NCI-H1092 (cell line): ENCODE measurements at places on chromosomes 7 and 10.

DNA sequence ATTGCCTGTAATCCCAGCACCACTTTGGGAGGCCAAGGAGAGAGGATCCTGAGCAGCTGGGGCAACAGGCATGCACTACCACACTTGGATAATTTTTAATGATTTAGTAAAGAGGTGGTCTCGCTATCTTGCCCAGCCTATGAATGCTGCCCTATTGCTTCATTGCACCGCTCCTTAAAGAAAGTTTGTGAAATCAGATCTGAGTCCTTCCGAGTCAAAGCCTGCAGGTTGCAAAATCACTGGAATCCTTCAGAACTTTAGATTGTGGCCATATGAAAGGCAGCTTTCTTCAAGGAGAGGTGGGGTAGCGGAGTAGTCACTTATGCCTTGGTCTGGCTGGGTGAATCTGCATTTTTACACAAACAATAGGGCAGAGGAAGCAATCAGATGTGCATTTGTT lies 166.3 kb downstream of the ARHGAP12 start:
- DNase-seq = no peak

DNA sequence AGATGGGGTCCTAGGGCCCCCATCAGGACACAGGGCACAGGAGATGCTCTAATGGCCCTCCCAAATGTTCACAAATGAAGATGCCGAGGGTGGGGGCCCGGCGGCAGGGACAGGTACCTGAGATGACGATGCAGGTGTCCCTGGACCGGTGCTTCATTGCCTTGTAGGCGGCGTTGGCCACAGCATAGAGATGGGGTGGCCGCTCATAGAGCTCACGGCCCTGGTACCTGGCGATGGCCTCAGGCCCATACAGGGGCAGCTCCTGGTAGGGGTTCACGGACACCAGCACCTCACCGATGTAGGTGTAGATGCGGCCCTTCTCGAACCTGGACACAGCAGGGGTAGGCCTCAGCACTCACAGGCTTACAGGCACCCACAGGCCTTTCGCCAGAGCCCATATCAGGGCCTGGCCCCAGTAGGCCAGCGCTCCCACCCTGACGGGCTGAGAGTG lies 2.0 kb downstream of the MYO1G start:
- DNase-seq = no peak

GRCh38 chr7:128810473-128810872 lies 18.7 kb downstream of the CCDC136 start:
- DNase-seq = no peak

DNA sequence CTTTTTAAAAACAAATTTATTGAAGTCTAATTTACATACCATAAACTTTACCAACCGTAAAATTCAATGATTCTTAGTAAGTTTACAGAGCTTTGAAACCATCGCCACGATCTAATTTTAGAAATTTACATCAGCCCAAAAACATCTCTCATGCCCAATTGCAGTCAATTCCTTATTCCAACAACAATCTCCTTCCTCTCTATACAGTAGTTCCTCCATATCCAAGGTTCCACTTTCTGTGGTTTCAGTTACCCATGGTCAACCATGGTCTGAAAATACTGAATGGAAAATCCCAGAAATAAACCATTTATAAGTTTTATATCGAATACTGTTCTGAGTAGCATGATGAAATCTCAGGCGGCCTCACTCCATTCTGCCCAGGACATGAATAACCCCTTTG lies 183.4 kb upstream of the ADCY1 start:
- no peak for DNase-seq

GRCh38 chr7:80950550-80950967 lies 31.7 kb upstream of the SEMA3C start:
- DNase-seq = no peak

DNA sequence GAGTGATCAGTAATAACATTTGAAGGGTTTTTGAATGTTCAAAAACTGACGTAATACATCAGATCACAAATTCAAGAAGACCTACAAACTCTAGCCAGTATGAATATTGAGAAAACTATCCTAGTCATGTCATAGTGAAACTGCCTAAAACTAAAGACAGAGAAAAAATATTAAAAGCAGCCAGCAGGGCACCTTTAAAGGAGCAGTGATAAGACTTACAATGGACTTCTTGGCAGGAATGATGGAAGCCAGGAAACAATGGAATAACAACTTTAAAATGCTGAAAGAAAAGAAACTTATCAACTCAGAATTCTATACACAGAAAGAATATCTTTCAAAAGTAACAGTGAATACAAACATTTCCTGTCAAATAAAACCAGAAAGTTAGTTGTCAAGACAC lies 78.3 kb upstream of the CTBP2 start:
- no peak for DNase-seq

- DNase-seq = no peak
Observed at GRCh38 chr10:116353817-116354216, 29.6 kb downstream of the CCDC172 start.

- no peak for DNase-seq
Observed at GRCh38 chr7:7703427-7703826, 15.0 kb downstream of the RPA3 start.

DNA sequence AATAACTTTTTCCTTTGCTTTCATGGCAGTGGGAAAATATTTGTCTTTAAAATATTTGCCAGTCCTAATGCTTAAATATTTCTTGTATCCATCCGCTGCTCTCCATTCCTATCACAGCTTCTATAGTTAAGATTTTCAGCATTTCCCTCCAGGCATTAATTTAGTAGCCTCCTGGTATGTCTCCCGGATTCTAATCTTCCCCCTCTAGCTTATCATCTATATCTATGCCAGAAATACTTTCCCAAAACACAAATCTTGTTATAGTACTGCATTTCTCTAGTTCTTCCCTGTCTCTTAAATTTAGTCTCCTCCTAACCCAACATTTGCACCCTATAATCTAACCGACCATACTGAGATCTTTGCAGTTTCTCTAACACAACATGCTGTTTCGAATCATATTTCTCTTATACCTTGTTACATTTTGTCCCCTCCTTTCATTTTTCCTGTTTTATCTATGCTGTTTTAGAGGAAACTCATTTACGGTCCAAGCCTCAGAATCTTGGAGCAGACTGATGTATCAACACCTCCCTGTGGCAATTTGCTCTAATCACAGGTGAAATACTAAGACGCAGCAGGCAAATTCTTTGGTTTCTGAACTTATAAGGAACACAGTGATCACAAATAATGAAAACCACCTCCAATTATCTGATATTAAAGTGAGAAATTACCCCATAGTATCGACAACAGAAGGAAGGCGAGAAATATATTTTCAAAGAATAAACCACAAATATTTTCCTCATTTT lies 10.3 kb downstream of the CNTNAP2 start:
- DNase-seq = no peak

DNA sequence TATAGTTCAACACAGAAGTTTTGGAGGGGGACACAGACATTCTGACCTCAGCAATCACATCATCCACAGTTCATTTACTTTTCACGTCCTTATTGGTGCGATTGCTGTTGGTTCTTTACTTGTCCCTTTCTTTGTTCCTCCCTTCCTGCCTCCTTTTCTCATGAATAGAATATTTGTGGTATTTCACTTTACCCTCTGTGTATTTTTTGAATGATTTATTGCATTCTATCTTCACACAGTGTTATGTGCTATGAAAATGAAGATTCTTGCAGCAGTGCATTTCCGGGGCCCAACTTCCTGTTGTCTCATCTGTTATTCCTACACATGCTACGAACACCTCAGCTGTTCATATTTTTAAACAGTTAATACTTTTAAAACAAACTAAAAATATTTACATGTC lies 179.6 kb downstream of the ZMYND11 start:
- no peak for DNase-seq

DNA sequence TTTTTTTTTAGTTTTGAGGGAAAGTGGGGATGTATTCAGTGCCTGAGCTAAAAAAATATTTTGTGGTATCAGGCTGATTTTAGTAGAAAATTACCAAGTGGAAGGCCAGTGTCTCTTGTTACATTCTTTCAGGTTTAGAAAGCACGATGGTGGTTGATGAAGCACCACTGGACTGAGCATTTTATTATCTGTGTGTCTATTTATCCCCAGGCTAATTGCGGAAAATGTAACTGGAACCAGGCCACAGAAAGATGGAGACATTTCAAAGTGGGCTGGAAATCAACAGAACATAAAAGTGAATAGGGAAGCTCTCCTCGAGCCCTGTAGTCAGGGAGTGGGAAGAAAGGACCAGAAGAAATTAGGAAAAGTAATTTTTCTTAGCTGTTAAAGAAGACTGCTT lies 261.0 kb downstream of the STK31 start:
- no peak for DNase-seq

- no peak for DNase-seq
Observed at GRCh38 chr7:108045154-108045553, 42.2 kb upstream of the LAMB1 start.

DNA sequence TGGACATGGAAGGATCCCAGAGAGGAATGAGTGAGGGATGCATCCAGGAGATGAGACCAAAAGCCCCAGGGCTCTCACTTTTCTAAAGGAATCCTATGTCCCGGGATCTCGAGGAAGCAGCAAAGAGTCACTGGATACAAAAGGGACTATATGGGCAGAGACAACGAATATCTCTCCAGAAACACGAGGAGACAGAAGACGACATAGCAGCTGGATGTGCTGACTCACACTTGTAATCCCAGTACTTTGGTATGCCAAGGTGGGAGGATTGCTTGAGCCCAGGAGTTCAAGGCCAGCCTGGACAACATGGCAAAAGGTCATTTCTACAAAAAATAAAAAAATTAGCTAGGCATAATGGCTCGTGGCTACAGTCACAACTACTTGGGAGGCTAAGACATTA lies 24.7 kb upstream of the MSMB start:
- DNase-seq = no peak

GRCh38 chr7:132723506-132724081 lies 147.3 kb upstream of the PLXNA4 start:
- no peak for DNase-seq

DNA sequence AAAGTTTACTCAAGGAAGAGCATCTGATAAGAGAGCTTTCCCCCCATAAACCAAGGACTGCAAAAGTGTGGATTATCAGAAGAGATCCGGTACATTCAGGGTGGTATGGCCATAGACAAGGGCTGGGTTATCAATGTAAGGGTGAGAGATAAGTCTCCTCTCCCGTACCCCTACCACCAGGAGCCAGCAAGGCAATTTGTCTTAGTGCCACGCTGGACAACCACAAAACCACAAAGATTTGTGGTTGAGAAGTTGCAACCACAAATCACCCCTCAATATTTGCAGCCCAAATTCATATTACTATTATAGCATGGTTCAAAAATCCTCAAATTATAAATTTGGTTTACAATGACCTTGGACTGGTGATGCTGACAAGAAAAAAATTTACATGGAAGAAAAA lies 2.3 kb upstream of the ZSCAN25 start:
- no peak for DNase-seq

GRCh38 chr7:24119852-24120251 lies 164.1 kb upstream of the NPY start:
- no peak for DNase-seq

- DNase-seq = no peak
Observed at GRCh38 chr7:13307040-13307439, 619.6 kb downstream of the ARL4A start.

- DNase-seq = no peak
Observed at GRCh38 chr7:138929969-138930368, 51.2 kb downstream of the KIAA1549 start.

DNA sequence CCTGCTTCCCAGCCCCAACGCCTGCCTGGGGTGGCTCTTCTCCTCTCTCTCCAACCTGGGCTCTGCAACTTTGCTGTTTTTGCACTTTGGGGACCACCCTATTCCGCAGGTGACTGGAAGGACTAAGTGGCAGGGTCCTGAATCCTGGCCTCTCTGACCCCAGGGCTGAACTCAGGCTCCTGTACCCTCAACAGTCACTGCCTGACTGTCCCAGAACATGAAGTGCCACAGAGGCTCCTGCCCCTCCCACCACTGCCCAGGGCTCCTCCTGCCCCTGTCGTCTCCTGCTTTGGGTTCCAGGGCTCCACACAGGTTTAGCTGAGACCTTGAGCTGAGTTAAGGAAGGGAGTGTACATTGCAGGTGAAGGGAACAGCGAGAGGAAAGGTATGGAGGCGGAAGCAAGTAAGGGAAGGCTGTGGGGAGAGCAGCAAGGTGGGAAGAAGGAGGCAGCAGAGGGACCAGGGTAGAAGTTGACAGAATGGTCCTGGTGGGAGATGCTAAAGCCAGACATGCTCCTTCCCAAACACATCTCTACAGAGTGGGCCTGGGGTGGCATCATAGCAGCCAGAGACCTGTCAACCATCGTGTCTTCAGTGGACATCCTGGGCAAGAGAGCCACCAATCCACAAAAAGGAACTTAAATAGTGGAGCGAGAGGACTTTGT lies 5.7 kb upstream of the GRID1 start:
- no peak for DNase-seq

DNA sequence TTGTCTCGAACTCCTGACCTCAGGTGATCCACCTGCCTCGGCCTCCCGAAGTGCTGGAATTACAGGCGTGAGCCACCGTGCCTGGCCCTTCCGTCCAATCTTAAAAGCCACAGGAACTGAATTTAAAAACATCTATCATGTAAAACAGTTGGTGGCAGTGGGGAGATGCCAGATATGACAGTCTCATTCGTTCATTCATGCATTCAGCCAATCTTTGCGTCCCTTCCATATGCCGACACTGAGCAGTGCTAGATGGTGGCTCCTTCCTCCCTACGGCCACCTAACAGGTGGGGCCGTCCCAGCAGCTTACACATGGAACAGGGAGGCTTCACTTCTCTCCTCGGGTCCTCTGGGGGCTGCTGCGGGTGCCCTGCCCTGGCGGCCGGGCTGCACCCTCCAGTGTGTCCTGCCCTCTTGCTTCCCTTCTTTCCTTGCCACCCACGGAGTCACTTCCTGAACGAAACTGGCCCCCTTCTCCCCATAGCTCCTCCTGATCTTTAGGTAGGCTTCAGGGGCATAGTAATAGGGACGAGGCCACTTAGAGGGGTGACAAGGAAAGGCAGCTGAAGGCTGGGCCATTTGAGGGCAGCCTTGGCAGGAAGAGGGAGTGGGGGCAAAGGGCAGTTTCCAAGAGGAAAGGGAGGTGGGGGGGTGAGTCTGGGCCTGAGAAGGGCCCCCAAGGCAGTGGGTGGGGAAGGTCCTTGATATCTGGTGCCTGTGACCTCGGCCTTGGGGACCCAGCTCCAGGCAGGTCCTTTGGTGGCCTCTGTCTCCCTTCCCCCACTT lies 53.8 kb downstream of the PROSER2 start:
- no peak for DNase-seq

DNA sequence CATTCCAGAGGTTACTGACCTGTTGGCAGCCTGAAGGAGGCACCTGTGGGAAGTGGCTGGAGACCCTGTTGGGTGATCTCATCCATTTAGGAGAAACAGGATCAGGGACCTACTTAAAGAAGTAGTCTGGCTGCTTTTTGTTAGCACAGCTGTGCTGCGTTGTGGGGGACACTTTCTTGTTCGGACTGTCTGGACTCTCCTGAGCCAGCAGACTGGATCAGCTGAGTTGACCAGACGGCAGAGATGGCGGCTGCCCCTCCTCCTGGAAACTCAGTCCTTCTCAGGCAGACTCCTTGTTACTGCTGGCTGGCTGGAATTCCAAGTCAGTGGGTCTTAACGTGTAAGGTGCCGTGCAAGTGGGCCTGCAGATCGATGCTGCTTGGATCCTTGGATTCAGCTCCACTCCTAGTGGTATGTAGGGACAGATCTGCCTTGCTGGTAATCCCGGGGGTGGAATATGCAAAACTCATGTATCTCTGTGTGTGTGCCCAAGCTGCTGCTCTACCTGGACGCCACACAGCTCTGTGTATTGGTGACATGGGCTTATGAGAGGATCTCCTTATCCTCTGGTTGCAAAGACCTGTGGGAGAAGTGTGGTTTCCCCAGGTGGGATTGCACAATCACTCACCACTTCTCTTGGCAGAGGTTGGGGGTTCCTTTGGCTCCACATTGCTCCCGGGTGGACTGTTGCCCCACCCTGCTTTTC lies 87.3 kb downstream of the CCSER2 start:
- no peak for DNase-seq

- DNase-seq = no peak
Observed at GRCh38 chr7:149330914-149331567, 69.0 kb downstream of the ZNF783 start.
